ENCODE measurements at places on chromosomes 16 and 17.
A peak's percentile ranks its signal among the peaks of the same experiment; 100 is the strongest.

DNA sequence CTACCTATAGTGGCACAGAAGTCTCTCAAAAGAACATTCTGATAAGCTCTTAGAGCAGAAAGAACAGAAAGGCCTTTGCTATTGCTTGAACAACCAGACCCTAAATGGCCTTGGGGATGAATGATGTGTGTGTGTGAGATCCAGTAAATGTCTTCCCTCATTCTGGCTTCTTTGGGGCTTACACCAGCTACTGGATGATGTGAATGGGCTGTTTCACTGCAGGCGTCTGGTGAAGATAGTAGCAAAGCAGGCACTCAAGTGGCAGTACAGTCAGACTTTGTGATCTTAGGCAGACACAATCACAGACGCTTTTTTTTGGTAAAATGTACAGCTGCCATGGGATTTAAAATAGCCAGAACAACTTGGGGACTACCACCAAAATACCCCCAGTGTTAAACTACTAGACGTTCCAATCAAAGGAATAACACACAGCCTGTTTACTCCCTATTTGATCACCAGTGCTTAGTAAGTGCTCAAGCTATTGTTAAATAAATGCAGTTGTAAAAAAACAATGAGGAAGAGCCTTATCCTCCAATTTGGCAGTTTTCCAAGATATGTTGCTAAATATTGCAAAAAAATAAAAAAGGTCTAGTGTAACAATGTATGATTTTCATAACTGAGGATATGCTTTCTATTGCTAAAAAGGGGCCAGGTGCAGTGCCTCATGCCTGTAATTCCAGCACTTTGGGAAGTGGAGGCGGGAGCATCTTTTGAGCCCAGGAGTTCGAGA is 17.9 kb downstream of the NDUFAB1 start:
- no peak for DNase-seq

DNA sequence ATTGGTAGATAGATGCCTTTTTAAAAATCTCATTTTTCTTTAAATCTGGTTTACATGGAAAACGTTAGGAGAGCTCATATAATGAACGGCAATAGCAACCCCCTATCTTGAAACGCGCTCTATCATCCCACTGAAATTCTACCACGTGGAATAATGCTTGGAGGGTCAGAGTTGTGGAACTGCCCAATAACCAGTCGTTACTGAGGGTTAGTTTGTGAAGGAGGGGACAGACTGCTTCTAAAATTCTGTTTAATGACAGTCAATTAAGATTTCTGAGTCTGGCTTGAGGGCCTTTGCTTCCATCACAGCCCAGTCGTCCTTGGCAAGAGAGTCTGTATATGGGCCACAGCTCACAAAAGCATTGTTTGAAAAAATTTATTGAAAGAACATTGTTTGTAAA is 482 bp downstream of the IRF8 start:
- no peak for DNase-seq

- no peak for DNase-seq
These were observed 921 bp downstream of the RND2 start for GRCh38 chr17:43025766-43026537.

DNA sequence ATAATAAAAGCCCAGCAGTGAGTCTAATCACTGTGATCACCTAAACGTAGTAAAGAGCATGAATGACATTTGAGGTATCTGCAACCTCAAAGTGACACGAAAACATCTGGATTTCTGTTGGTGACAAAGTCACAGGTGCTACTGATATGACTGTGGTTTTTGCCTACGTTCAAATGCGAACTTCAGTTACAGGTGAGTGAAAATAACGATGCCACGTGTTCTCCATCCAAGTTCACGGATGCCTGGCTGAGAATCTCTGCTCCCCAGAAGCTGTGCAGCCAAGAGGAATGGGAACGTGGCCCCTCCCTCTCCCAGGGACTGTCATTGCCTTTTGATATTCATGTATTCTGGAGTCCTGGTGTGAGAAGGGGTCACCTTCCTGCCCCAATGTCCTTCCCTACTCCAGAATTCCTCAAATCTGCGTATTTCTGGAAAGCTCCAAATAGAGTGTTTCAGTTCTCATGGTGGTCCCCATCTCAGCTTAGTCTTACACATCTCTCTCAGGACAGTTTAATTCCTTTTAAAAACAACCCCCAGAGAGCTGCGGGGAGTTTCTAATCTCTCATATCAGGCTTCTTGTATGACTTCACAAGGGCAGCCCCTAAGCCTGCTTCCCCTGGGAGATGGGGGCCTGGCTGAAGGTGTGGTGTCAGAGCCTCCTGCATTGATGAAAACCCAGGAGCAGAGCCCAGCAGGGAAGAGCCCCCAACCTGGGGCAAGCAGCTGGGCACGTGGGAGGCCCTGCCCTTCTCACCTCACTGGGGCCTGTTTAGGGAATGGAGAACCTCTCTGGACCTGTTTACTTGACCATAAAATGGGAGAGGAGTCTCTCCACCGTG is 25.8 kb downstream of the PIK3R5 start:
- no peak for DNase-seq

DNA sequence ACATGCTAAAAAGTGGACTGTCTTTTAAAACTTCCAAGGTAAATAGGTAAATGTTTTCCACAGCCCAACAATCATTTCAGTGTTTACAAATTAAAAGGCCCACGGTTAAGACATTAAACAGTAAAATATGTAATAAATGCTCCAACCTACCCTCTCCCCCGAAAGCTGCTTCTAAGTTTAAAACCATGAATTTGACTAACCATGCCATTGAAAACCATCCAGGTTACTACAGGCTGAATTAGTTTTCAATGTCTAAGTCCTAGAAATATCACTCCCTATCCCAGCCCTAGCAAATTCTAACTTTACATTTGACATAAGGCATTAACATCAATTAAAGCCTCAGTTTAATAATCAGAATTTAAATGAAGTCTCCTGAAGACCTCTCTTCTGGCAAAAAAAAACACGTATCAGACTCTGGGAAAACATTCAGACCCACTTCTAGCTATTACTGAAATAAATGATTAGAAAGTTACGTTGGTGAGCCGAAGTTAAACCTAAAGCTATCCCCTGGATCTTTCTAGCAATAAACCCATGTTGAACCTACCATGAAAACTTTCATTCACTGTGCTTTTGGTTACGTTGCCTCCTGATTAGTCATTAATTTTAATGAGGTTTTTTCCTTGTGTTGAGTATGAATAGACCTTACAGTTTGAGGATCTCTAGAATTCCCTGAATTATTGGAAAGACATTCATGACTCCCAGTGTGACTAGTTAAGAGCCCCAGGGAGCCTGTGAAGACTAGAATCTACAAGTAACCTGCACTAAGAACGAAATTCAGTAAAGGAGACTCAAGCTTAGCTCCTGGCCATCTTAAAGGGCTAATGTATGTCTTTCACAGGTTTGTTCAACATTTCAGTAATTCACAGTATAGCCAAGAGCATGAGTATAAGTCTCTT is 1.7 kb upstream of the POLG2 start:
- no peak for DNase-seq

DNA sequence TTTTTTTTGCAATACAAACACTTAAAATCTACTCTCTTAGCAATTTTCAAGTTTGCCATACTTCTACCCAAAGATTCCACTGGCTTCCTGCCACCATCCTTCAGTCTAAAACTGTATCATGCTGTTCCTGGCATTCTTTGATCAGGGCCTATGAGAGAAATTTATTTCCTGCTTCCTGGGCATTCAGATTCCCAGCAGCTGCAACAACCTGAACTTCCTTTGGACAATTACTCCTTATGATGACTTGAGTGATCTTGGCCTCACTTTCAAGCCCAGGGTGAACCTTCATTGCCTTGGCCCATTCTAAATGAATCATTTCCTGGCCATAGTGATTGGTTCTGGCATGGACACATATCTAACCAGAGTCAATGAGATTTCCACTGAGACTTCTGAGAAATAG is 18.0 kb upstream of the MON1B start:
- no peak for DNase-seq

DNA sequence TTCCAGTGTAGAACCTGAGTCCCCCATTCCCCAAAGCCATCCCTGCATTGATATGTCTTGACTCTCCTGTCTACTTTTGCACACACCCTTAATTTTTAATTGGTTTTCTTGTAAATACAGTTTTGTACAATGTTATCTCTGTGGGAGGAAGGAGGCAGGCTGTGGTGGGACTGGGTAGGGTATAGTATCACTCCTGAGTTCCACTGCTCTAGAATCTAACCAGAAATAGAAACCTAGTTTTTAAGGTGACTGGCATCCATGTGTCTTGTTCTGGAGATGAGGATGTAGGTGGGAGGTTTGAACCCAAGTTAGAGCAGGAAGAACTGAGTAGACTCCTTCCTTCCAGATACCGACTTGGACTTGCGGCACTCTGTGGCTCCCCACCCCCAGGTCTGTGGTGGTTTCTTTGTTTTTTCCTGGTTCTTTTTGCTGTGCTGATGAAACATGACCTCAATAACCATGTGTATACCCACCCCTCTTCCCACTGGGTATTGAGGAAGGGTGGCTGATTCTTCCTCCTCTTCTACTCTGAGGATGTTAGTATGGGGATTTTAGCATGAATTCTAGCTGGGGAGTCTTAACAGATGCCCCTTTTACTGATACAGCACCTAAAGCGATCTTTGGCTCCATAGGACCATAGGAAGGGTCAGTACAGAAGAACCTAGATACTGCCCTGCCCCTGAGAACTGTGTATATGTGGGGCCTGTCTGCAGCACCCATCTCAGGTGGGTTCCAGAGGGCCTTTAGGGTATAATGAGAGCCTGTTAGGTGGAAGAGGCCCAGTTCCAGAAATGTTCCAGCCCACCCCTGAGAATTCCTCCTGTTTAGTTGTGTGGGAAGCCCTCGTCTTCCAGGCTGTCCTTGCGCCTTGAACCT is 48.7 kb downstream of the SF3B3 start:
- no peak for DNase-seq

GRCh38 chr16:84694980-84695379 is 4.8 kb upstream of the USP10 start:
- no peak for DNase-seq

DNA sequence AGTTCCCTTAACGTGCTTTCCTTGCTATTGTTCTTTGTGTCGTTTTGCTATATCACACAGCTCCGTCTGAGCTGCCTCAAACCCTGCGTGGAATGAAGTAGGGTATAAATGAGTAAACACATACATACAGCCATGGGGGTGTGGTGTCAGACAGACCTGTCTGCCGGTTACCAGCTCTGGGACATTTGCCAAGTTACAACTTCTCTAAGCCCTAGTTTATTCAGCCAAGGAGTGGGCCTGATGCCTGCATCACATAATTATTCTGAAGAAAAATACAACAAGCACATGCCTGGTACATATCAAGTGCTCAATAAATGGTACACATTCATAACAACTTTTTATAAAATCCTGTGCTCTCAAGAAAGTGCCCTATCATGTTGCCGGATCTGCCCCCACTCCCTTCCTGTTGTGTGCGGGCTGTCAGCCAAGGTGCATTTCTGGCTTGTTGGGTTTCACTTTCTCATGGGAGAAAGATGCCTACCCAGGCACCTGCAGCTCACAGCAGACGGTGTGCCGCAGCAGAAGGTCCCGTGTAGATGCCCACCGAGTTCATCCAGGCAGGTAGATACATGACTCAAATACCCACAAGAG is 30.5 kb downstream of the SMPD3 start:
- peak; percentile 42 for DNase-seq

GRCh38 chr16:86865851-86866662 is 287.7 kb downstream of the FOXL1 start:
- DNase-seq, result no peak

DNA sequence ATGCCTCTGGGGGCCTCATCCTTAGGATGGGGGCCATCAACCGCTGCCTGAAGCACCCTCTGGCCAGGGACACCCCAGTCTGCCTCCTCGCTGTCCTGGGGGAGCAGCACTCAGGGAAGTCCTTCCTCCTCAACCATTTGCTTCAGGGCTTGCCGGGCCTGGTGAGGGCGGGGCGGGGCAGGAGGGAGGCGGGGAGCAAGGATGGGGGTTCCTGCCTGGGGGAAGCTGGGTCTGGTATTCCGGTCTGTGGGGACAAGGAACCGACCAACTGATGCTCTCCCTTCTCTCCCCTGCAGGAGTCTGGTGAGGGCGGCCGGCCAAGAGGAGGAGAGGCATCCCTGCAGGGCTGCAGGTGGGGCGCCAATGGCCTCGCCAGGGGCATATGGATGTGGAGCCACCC is 2.0 kb downstream of the RNF112 start:
- DNase-seq, result no peak

- no peak for DNase-seq
These were observed 891.8 kb upstream of the SOX9 start for GRCh38 chr17:71229070-71229469.

DNA sequence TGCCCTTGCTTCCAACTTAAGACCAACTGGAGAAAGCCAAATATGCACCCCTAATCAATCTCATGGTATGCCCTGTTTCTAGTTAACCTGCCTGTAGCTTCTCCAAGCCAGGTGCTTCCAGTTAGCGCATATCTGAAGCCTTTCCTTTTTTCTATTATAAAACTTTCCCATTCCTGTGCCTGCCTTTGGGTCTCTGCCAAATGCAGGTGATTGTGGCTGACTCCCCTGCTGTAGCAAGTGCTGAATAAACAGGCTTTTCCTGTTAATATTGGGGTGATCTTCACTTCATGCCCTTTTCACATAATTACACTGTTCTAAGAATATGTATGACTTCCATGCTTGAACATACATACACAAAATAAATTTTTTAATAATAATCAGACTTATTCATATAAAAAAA is 207.4 kb downstream of the TANC2 start:
- no peak for DNase-seq

DNA sequence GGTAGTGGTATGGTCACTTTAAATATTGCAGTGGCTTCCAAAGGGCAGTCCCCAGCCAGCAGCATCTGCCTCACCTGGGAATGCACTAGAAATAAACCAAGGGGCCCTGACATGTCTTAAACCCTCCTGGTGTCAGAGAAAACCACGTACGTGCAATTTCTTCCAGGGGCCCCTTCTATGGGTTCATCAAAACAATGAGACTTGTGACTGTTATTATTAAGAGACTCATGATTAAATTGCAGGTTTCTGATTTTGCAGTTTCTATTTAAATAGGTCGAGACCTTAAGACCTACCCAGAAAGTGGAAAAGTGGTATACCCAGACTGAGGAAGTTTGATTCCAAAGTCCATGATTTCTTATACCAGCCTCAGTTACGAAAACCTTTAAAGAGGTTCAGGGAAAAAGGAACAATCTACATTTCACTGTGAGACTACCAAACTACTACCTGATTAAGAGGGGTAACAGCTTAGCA is 746 bp upstream of the POLG2 start:
- no peak for DNase-seq

- DNase-seq, result no peak
These were observed 2.5 kb downstream of the KRTAP2-2 start for GRCh38 chr17:41052566-41052965.

Measured in stimulated activated CD8-positive, alpha-beta memory T cell treated with anti-CD3 and anti-CD28 coated beads, Interleukin-15, amount 100 ng/mL, for 4 hours (primary cell).